ENCODE measurements at places on chromosomes 16 and 17.

- DNase-seq, result no peak
These were observed 40.6 kb downstream of the CPNE2 start for GRCh38 chr16:57133031-57133430.

GRCh38 chr16:26987597-26988010 lies 79.1 kb upstream of the C16orf82 start:
- DNase-seq, result peak; percentile 31

- DNase-seq, result no peak
These were observed 10.5 kb downstream of the TMIGD1 start for GRCh38 chr17:30323262-30323894.

- DNase-seq, result no peak
These were observed 22.8 kb downstream of the FAM117A start for GRCh38 chr17:49741009-49741691.

DNA sequence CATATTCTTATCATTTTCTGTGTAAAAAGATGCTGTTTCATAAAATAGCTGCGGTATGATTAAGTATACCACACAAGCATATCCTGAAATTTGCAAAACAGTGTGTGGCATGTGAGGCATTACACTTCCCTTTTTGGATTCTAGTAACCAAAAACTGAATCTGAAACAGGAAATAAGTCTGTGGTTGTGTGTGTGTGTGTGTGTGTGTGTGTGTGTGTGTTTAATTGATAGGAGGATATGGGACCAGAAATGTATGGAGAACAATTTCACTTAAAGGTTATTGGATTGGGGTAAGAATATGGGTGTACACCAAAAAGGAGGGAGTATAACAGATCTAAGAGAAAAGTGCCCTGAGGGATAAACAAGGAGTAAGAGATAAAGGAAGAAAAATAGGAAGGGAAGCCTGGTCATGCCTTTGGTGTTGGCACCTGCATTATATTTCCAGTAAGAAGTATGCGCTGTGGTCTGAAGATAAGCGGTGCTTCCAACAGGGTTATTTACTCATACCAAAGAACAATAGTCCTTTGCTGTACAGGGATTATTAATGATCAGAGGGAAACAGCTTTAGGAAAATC lies 4.0 kb downstream of the LYRM1 start:
- no peak for DNase-seq

DNA sequence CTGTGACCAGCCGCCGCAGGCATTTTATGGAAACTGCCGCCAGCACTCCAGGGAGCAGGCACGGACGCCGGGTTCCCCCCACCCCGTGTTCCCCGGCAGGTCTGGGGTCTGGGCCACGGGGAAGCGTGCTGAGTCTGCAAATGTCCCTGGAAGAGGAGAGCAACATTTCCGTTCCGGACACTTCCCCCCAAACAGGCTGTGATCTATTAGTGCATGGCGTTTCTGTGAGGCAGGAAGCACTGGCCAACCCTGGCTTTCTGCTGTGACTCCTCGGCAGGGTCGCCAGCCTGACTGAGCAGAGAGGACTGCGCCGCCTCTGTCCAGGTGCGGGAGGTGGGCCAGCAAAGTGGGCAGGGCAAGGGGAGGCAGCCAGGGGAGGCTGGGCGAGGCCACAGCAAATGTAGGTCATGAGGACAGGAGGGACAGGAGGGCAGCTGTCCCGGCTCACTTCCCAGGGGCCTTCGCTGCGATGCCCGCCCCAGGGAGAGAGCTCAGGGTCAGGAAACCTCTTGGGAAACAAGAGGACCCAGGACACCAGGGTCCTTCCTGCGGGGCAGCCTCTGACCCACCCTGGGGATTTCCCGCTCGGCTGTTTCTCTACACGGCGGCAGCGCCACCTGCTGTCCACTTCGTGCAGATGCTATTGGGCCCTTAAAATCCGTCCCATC lies 9.5 kb downstream of the FOXF1 start:
- DNase-seq, result no peak

GRCh38 chr16:268141-269053 lies 7.3 kb downstream of the RGS11 start:
- DNase-seq, result no peak

DNA sequence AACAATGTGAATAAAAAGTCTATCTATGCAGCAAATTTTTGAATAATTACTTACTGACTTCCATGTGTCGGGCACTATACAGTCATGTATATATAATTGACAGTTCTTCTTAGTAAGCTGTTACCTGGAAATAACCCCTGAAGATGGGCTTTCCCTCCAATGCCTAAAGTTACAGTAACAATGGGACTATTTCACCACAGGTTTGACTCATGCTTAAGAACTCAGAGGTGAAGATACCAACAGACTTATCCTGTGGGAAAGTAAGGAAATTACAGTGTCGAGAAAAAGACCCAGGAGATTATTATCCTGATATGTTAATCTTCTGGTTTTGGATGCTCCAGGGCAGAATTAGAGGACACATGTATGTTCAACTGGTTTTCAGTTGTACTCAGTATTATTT lies 601.5 kb upstream of the SOX9 start:
- DNase-seq, result no peak

- no peak for DNase-seq
These were observed 175.8 kb upstream of the MAF start for GRCh38 chr16:79776243-79776847.

DNA sequence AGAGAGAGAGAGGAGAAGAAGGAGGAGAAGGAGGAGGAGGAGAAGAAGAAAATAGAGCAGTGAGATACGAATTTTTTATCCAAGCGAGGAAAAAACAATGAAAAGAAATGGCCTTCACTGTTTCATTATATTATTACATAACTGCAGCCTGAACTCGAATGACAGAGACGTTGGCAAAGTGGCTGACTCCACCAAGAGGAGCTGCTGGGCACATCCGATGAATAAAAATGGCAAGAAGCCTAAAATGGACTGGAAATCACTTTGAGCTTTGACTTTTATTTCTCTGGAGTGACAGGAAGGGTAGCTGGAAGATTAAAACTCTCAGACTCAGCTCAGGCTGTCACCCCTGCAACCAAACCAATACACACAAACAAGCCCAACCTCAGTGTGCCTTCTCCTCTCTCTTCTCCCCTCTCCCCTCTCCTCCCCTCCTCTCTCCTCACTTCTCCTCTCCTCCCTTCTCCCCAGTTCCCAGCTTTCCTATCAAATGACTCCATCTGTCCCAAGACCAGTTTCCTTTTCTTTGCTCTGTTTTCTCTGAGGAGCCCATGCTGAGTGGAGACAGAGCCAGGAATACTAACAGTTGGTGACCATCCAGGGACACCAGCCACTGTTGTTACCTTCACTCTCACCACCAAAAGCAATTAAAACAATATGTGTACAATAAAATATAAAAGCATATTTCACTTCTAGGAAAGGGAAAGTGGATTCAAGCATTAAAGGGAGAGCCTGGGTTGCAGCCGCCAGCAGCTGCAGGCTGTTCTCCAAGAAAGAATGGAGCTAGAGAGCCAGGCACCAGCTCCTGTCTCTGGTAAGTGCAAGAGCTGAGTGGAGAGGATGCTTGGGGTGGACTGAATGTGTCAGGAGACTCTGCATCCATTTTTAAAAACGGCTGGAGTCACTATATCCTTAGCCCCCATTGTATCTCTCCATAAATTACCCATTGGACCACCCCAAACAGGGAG lies 51.2 kb downstream of the SOX9 start:
- DNase-seq, result no peak

GRCh38 chr16:22191532-22192260 lies 14.4 kb upstream of the EEF2K start:
- DNase-seq, result no peak

- DNase-seq, result no peak
These were observed 30.6 kb downstream of the CREBBP start for GRCh38 chr16:3849751-3850543.

GRCh38 chr16:5665834-5666233 lies 568.2 kb upstream of the EEF2KMT start:
- no peak for DNase-seq

- DNase-seq, result no peak
These were observed 2.9 kb downstream of the RNF167 start for GRCh38 chr17:4942760-4943508.

GRCh38 chr16:88966986-88967829 lies 9.8 kb downstream of the CBFA2T3 start:
- DNase-seq, result no peak

DNA sequence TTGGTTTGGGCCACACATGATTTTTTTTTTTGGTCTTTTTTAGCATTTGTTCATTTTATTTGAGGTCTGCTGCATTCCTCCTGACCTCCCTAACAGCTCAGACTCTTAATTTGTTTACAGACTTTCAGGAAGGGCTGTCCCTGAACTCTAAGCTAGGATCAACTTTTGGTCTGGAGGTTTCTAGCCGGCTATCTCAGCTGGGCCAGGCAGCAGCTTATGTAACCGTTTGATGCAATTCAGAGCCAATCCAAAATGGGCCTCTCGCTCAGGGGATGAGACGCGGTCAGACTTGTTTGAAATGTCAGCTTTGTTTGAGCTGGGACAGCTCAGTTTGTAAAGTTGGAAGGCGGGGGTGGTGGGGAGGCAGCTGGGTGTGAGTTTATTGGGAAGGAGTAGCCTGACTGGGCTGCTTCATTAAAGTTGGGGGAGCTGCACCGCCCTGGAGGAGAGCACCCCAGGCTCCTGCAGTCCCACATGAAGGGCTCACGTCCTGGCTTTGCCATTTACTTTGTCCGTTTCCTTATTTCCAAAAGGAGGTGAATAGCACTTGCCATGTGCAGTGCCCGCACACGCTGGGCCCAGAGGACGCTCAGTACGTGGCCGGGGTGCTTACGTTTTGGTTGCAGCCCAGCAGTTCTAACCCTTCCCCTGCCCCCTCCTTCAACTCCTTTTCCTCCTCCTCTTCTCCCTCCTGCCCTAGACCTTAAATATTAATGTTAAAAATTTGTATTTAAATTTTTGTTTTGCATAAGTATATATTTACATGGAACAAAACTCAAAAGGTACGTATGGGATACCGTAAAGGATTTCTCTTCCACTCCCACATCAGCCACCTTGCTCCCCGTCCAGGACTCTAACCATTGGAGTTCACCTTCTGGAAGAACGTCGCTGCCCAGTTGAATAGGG lies 121.2 kb downstream of the SNX29 start:
- DNase-seq, result no peak

DNA sequence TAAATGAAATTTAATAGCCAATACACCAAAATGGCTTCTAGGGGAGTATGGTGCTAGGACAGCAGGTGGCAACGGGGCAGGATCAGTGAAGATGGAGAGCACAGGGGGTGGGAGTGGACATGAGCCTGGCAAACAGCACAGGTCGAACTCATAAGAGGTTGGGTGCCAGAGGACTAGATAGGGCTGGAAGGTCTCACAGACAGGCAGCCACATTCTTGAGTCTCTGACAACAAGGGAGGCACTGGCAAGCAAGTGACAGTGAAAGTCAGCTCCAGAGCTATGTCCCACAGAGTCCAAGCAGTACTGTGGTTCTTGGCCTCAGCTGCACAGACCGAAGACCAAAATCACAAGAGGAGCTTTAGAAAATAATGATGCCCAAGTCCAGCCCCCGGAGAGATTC lies 61.2 kb downstream of the USP31 start:
- no peak for DNase-seq

DNA sequence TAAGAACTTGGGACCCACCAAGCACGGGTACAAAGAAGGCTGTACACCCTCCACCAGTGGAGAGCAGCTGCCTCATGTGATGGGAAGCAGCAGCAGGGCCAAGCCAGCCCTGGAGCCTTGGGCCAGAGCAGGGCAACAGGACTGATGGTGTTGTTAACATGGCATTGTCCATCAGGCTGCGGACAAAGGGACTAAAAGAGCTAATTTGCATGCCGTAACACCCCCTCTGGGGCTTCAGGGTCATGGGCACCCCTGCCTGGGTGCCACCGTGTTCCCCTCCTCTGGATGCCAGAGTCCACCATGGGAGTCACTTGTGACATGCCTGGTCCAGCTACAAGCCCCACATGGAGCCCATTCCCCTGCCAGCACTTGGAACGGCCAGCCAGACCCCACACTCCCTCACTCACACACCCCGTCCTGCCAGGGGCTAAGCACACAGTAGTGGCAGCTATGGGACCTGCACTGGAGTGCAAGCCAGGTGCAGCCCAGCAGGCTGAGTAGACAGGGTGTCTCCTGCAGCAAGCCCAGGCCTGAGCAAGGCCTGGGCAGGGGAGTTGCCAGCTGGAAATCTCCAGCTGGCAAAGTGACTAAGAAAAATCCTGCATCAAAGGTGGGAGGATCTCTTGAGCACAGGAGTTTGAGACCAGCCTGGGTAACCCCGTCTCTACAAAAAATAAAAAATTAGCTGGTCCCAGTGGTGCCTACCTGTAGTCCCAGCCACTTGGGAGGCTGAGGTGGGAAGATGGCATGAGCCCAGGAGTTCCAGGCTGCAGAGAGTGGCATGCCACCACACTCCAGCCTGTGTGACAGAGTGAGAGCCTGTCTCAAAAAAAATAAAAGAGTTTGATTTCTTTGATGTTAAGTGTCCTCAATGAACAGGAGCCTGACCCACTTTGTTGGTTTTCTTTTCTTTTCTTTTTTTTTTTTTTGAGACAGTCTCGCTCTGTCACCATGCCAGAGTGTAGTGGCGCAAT lies 33.7 kb downstream of the NOL11 start:
- no peak for DNase-seq

DNA sequence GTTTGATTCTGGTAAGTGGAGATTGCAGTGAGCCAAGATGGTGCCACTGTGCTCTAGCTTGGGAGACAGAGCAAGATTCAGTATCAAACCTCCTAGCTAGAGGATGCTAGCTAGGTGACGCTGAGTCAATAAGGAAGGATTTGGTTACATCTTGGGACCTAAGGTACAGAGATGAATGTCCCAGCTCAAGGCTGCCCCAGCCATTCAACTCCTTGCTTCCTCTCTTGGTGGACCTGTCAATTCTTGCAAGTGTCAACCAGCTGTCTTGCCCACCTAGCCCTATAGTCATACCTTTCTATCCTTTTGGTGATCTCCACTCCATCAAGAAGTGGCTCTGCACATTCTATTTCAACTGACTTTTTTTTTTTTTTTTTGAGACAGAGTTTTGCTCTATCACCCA lies 1.4 kb upstream of the MILR1 start:
- no peak for DNase-seq

GRCh38 chr16:9195287-9195686 lies 103.8 kb downstream of the HAPSTR1 start:
- no peak for DNase-seq

DNA sequence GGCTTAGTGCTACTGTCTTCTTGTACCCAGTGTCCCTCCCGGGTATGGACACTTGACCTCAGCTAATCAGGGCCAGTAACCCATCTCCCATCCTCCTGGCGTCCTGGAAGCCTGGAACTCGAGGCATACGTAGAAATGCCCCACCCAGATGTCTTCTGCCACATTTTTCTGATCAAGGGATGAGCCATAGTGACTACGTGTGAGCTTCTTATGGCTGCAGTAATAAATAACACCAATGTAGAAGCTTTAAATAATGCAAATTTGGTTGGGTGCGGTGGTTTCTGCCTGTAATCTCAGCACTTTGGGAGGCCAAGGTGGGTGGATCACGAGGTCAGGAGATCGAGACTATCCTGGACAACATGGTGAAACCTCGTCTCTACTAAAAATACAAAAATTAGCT lies 3.0 kb upstream of the KCNG4 start:
- DNase-seq, result no peak

GRCh38 chr17:78562734-78563133 lies 14.5 kb downstream of the DNAH17 start:
- no peak for DNase-seq

GRCh38 chr17:35906191-35906925 lies 24.2 kb downstream of the RDM1 start:
- DNase-seq, result no peak

Measured in suprapubic skin (tissue), 4 donors.